Bronchus fibroblast of lung (primary cell): ENCODE measurements at places on chromosomes 2 and 18. TPM values are rescaled to one million over a fixed set of nuclear protein-coding genes. Genes with fewer than 3 reads are reported as not detected.

DTNA gene
- 8.3 and 10.4 TPM in 2 replicates for total RNA-seq

ZNF514 gene
- total RNA-seq = 4.6 and 5.5 TPM in 2 replicates

CYP27C1 gene
- not detected in 2 replicates for total RNA-seq

GALNT14 gene
- total RNA-seq = 1.0 and 1.3 TPM in 2 replicates

GREB1L gene
- total RNA-seq = under 0.01 and 0.30 TPM in 2 replicates

THAP4 gene
- total RNA-seq = 49.8 and 62.0 TPM in 2 replicates

CCBE1 gene
- total RNA-seq = 52.3 and 55.1 TPM in 2 replicates

ARHGEF33 gene
- total RNA-seq = 1.5 TPM in 1 of 2 replicates, not detected in the other

SLC4A5 gene
- under 0.01 TPM in 1 of 2 replicates, not detected in the other for total RNA-seq
